ENCODE measurements at places on chromosomes 1 and 21.

- no peak for DNase-seq
Measured at GRCh38 chr1:17214876-17215544, 10.1 kb downstream of the PADI1 start.

DNA sequence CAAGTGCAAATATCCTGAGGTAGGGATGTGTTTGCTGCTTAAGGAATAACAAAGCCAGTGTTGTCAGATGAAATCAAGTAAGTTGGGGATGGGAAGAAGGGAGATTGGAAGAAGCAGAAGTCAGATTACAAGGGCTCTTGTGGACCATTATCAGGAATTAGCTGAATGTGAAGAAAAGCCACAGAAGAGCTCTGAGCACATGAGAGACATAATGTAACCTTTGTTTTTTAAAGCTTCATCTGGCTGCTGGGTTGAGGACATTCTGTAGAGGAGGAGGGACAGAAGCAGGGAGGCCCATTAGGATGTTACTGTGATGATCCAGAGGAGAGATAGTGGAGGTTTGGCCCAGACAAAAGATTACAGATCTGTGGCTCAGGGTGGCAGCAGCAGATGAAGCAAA, 111.7 kb downstream of the DUSP10 start:
- DNase-seq, result no peak

GRCh38 chr1:27395441-27396195, 3.2 kb downstream of the GPR3 start:
- no peak for DNase-seq

GRCh38 chr1:5651964-5652821, 340.0 kb downstream of the NPHP4 start:
- no peak for DNase-seq

GRCh38 chr1:59223989-59224634, 72.8 kb upstream of the FGGY start:
- DNase-seq, result no peak

DNA sequence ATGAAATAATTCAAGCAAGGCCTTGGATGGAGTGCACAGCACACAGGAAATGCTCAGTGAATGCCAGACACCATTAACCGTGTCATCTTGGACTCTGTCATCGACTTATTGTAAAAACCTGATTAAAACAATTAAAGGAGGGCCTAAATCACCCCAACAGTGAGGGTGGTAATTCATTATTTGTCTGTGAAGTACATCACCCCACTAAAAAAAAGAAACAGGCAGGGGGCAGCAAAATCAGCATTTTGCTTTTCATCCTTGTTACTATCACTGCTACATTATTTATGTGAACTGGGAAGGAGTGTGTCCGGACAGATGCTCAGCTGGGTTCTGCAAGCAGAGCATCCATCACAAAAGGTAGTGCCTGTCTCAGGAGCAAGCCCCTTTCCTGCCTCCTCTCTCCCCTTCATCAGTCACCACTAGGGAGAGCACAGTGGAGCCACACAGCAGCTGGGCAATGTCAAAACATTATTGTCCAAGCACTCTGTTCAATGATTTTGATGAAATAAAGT, 98.5 kb downstream of the RERE start:
- peak; percentile 6 for DNase-seq

DNA sequence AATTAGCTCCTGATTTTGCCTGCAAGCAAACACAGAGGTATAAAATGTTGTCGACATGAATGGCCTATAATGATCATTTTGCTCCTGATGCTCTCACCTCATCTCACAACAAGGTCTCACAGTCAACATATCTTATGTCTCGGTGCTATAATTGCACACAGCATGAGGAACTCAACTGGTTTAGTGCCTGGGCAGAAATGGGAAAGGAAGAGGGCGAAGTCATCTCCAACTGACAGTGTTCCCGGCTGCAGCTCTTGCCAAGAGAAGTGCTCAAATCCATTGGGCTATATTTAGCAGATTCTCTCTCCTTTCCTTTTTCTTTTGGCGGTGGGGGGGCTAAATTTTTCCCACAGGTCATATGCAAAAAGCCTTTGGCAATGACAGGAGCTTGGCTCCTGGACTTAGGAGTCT, 53.0 kb downstream of the SLC45A1 start:
- DNase-seq, result peak; percentile 28

- no peak for DNase-seq
Measured at GRCh38 chr1:16075337-16076030, 2.0 kb upstream of the FAM131C start.

GRCh38 chr1:59204001-59204400, 92.9 kb upstream of the FGGY start:
- DNase-seq, result no peak

DNA sequence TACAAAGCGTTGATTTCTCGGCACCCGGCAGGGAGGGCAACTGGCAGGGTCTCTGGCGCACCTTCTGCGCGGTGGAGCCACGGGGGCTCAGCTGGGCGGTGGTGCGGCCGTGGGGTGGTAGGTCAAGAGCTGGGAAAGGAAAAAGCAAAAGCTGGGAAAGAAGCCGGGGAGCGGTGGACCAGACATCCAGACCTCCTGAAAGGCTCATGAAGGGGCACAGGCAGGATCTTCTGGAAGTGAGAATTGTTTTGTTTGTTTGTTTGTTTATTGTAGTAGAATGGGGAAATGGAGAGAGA, 7.2 kb upstream of the RNU1-1 start:
- no peak for DNase-seq

DNA sequence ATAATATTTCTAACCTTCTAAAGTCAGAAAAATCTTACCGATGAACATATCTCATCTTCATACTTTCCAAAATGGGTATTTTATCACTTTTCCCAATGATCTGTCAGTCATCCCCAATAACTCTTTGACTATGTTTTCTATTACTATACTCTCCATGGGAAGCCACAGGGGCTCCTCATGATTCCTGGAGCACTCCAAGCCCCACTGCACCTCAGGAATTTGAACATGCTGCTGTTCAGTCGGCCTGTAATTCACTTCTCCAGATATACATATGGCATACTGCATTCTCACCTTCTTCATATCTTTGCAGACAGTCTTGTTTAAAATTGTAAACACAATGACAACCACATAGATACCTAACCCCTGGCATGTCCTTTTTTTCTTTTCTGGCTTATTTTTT, 333.0 kb downstream of the BRINP3 start:
- DNase-seq, result no peak

DNA sequence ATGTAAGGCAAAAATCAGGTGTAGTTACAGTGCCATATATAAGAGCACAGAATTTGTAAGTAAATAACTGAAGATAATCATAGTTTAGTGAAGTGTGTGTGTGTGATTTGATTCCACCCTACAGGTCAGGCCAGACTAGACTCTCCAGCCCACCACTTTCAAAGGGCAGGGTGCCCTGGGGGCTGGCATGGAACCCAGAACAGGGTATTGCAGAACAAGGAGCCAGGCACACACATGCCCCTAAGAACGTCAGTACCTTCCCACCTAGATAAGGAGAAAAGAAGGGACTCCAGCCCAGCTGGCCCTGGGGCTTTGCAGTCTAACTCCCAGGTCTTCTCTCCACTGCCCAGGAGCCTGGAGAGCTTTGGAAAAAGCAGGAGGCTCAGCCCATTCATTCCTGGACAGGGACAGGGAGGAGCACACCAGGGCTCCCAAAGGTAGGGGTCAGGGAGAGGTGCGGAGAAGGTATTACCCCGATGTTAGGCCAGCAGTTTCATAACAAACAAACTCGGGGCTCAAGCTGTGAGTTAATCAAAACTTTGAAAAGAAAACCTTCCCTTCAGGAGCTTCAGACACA, 149.7 kb upstream of the VANGL1 start:
- DNase-seq, result no peak

DNA sequence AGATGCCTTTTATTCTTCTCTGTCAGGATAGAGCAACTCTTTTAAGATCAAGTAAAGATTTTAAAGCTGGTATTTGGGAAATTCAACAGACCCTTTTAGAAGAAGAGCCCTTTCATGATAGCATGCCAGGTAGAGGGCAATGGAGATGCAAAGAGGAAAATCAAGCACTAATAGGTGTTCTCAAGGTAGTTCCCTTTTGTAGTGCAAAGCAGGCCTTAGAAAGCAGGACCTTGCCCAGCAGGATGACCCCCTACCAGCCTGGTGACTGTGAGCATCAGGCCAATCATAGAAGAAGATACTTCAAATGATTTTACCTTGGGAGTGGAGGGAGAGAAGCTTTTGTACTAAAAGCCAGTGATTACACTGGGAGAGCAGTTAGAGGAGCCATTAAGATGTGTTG, 381.4 kb upstream of the ZRANB2 start:
- no peak for DNase-seq

GRCh38 chr1:206608108-206608698, 4.1 kb downstream of the EIF2D start:
- no peak for DNase-seq

- DNase-seq, result no peak
Measured at GRCh38 chr1:69982992-69983391, 222.4 kb downstream of the LRRC40 start.

- peak; percentile 92 for DNase-seq
Measured at GRCh38 chr1:154865442-154866256, 4.4 kb downstream of the KCNN3 start.

DNA sequence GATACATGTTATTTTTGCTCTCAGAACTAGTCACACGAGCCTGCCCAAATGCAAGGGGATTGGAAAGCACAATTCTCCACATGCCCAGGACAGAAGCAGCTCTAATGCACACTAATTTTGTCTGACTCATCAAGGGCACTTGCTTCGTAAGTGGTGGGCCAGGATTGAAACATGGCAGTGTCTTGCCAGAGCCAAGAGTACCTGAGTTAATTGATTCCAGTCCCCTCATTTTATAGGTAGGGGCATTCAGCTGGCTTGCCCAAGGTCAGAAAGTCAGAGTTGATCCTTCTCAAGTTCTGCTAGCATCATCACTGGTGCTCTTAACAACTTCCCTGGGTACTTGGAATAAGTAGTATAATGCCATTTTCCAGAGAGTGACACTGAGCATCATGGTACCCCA, 356.1 kb downstream of the ZNF326 start:
- DNase-seq, result no peak

DNA sequence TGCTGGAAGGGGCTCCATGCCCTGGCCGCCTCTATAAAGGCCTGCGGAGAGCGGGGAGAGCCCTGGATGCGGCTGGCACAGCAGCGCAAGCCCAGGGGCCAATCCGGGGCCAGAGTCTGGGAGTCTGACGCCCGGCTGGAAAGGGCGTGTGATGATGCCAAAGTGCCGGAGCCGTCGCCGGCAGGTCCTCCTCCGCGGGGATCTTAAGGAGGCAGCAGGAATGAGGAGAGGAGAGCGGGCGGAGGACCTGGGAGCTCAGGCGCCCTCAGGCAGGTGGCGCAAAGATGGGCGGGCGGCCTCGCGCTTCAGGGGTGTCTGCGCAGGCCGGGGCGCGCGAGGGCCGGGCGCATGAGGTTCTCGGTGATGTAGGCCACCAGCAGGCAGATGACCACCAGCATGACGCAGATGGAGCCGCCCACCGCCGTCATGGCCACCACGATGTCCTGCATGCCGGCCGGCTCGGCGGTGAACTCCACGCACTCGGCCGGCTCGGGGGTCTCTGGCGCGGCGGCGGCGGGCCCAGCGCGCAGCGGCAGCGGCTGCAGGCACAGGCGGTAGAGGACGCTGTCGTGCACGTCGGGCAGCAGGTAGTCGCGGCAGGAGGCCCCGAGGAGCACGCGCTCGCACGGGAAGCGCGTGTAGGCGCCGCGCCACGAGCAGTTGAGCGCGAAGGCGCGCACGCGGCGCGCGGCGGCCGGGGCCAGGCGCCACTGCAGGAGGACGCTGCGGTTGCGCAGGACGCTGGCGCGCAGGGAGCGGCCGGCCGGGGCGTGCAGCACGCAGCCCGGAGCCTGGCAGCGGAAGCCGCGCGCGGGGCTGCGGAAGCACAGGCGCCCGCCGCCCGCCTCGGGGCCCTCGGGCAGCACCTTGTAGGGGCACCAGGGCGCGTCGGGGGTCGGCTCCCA, 653 bp downstream of the FNDC10 start:
- DNase-seq, result no peak

DNA sequence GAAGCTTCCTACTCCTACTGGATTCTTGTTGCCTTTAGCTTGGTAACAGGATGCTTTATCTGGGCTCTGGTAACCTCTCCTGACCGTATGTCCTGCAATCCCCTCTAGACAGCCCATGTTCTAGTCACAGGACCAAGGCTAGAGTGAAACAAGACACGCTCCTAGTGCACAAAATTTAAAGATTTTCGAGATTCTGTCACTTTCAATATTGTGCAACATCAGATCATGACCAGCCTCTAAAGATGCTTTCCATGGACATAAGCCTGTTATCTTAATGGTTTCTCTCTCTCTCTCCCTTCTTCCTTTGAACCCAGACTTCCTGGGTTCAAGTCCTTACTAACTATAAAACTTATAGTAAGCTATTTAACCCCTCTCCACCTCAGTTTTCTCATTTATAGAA, 1.6 kb upstream of the LY9 start:
- no peak for DNase-seq

DNA sequence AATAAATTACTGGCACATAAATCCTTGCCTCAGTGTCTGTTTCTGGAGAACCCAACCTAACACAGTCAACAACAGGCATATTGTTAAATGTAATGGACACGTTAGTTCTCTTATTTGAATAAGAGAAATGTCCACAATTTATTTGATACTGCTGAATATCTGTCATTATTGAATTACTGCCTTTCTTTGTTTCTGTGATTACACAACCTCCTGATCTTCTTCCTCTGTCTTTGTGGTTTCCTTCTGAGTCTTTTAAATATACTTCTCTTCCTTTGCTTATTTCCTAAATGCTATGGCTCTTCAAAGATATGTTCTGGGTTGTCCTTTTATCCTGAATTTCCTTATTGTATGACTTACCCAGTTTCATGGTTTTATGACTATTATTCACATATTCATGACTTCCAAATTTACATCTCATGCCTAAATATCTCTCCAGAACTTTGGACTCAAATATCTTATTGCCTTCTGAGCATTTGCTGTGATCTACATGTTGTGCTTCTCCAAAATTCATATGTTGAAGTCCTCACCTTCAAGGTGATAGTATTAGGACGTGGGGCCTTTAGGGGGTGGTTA, 39.9 kb downstream of the MSH4 start:
- no peak for DNase-seq

DNA sequence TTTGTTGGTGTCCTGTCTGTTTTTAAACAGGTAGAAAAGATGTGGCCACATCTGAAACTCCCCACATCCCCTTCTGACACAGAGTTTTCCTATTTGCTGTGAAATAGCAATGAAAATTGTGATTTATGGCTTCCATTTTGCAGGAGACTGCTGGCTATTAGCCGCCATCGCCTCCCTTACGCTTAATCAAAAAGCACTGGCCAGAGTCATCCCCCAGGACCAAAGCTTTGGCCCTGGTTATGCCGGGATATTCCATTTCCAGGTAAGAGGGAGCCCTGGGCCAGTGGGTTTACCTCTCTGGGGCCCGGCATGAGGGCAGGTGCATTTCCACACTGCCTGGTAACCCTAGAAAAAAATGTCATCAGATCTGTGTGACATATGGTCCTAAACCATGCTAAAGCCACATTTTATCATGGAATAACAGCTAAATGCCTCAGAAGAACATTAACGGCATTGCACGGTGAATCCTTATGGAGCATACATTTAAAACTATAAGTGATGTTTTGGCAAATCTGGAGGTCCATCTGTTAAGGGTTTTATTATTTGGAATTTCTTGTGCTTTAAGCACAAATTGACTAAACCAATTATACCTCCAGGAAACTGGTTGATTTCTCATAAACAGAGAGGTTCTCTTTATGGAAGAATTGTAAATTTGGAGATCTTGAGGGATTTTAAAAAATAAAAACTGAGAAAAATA, 12.3 kb downstream of the CAPN9 start:
- no peak for DNase-seq

Measured in NCI-H526 (cell line).